Upper lobe of left lung (tissue), 6 donors: ENCODE measurements at places on chromosomes 5 and 9. TPM values are rescaled to one million over a fixed set of nuclear protein-coding genes. Genes with fewer than 3 reads are reported as not detected.

- DNase-seq: no peak
Observed at GRCh38 chr9:113368982-113369854, 7.6 kb downstream of the HDHD3 start.

DNA sequence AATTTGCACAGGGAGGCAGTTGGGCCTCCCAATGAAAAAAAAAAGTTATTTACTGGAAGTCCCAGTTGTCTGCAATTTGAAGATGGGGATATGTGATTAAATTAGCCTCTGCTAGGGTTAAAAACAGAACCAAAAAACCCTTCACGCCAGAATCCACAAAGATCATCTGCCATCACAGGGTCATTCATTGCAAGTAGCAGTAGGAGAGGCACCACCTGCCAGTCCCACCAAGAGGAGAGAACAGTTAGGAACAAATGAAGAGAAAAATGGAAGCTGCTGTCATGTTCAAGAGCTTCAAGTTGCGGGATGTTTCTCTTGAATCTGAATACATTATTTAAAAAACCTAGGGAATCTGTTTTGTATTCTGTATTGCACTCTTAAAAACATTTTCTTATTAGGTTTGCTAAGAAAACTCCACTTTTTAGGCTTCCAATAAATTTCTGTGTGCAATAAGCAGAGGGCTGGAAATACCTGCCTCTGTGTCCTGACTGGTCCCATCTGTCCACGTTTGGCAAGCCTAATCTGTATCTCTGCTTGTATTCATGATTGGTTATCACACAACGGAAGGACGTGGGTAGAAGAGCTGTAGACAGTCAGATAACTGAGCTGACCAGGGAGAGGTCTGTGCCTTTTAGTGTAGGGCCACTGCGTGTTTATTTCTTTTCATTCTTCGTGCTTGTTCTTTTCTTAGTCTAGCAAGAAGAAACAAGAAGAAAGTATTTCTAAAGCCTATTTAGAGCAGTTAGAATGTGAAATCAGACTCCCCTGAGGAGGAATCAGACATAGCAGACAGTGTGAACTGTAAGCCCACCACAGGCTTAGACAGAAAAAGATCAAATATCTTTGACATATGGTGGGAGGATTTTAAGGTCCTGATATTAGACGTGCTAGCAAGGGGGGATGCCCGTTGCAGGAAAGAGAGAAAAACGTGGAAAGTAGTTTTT is 630.6 kb upstream of the SEMA6A start:
- DNase-seq: no peak

- no peak for DNase-seq
Observed at GRCh38 chr9:79656169-79656568, 84.4 kb downstream of the TLE4 start.

- DNase-seq: no peak
Observed at GRCh38 chr9:11915699-11916098, 777.5 kb upstream of the TYRP1 start.

DNA sequence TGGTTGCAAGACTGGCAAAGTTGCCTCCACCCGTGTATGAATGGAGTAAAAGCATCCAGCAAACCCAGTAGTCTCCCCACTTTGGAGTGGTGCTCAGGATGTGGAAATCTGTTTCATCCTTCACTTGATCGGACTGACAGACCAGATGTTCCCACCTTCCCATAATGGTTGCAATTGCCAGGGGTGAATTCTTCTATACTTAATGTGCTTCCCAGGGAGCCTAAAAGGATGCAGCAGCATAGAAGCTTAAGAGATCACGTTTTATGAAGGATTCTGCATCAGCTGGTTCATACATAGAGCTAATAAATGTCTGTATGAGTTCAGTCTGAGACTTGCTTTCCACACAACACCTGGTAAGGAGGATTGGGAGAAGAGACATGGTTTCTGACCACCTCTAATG is 198.8 kb upstream of the S1PR3 start:
- no peak for DNase-seq

- no peak for DNase-seq
Observed at GRCh38 chr9:113989017-113989713, 88.9 kb downstream of the AMBP start.

DNA sequence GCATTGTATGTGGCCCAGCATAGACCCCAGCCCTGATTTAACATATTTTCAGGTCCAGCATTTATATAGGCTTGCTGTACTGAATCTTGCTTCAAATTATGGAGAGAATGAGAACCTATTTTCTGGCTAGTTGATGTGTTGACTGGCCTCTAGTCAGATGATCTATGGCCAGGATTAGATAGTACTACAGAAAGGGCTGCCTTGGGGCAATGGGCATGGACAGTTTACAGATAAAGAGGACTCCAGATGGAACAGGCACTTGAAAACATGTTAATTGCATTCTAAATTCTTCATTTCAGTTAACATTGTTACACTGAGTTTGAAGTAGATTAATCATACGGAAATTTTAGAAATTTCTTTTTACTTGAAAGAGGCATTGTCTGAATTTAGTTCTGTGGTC is 61.5 kb downstream of the RAB14 start:
- DNase-seq: no peak

DNA sequence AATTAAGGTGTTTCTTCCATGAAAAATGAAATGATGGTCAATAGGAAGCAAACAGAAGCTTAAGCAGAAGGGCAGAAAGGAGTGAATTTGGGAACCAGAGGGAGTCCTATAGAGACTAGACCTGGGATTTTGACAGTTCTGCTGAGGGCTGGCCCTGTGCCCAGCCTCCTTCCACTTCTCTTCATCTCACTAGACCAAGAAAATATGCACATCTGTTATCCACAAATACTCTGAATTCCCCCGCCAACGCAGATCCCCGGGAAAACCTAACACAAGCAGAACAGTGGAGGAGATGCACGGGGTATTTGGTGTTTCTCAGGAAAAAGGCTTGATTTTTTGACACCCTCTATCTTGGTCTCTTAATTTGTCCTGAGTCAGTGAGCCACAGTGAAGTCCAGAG is 22.7 kb downstream of the GRIA1 start:
- no peak for DNase-seq

GRCh38 chr5:123450640-123451039 is 27.4 kb upstream of the CEP120 start:
- DNase-seq: no peak

GRCh38 chr9:36704148-36704547 is 131.5 kb downstream of the MELK start:
- no peak for DNase-seq

- peak; percentile 11 for DNase-seq
Observed at GRCh38 chr9:138061631-138062030, 184.0 kb downstream of the CACNA1B start.

DNA sequence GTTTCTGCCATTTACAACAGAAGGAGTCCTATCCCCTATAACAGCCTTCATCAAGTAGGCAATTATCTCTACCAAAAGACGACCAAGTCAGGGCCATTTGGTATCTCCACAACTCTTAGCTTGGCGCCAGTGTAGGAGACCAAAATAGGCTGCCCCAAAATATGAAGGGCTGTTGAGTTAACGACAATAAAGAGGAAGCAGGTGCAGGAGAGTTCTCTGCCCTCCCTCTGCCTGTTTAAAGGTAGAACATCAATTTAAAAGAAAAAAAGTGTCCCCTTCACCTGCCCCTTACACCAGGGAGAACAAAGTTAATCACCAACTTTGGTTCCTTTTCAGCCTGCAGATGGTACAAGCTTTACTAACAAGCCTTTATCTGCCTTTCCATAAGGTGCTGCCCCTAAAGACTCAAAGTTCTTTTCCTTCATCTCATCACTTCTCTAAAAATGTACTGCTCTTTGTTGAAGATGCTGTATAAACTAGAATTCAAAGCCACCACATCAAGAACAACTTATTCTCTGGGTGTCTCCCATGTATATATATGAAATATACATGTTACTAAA is 33.3 kb downstream of the PPP1R2B start:
- DNase-seq: no peak

DNA sequence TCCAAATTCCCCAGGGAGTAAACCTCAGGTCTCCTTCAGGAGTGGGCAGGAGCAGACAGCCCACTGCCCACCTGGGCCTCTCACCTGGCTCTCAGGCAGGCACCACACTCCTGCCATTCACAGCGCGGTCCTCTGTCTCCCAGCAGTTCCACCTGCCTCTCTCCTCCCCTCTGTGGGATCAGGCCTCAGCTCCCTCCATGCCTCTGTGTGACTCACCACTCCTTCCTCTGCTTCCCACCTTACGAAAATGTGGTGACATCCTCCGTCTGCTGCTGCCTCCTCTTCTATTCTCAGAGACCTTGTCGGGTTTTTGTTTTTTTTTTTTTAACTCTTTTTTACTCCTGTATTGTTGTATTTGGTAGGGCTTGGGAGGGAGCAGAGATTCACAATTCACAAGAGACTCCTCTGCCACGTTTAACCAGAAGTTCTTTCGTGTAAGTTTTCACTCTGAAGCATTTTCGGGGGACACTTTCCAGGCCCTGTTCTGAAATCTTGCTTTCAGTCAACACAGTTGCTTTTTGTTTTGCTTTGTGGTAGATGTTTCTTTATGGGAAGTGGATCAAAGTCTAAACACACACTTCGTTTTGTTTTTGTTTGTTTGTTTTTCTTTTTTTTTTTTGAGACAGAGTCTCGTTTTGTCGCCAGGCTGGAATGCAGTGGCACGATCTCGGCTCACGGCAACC is 21.1 kb upstream of the CDKN2AIPNL start:
- no peak for DNase-seq

DNA sequence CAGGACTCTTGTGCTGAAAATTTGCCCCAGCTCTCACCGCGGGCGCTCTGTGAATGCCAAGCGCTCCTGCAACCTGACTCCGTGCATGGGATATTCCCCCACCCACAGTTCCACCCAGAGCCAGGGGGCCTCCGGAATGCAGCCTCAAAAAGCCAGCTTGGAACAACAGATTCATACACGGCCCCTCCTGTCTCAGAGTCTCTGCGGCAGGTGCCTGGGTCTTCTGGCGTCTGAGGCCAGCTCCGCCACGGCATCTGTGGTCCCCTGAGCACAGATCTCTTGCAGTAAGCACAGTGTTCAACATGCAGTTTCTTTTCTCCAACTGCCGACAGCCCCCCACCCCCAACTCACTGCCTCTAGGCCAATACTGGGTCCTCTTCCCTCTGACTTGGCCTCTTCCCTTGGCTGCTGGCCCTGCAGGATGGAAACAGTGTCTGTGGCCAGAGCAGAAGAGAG is 355.7 kb upstream of the IRX2 start:
- DNase-seq: no peak

DNA sequence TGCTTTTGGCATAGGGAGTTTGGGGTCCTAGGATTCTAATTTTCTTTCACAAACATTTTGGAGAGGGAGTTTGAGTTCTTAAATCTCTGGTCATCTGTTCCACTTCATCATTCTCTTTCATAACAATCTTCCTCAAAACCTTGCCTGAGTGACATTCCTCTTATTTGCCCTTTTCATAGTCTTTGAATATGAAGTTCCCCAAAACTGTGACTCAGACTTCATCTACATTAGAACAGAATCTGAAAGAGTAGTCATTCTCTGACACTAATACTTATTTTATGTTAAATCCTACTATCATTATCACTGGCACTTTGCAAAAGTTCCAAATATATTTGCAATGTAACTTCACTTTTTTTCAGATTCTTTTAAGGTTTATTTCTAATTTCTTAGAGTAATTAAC is 163.8 kb downstream of the CDH10 start:
- no peak for DNase-seq

PPP1R26 gene
- 48.2 TPM for total RNA-seq

EFNA5 gene
- 4.7 TPM for total RNA-seq

GLIPR2 gene
- total RNA-seq: 39.6 TPM

SHOC1 gene
- total RNA-seq: not detected

C9orf153 gene
- not detected for total RNA-seq

FREM1 gene
- 1.1 TPM for total RNA-seq

PLAC8L1 gene
- 1.3 TPM for total RNA-seq

ASS1 gene
- 31.4 TPM for total RNA-seq

NEURL1B gene
- 6.3 TPM for total RNA-seq

COL15A1 gene
- total RNA-seq: 2.6 TPM
